Mesenchymal stem cell (in vitro differentiated cells and primary cell): ENCODE measurements at places on chromosomes 7 and 10.

DNA sequence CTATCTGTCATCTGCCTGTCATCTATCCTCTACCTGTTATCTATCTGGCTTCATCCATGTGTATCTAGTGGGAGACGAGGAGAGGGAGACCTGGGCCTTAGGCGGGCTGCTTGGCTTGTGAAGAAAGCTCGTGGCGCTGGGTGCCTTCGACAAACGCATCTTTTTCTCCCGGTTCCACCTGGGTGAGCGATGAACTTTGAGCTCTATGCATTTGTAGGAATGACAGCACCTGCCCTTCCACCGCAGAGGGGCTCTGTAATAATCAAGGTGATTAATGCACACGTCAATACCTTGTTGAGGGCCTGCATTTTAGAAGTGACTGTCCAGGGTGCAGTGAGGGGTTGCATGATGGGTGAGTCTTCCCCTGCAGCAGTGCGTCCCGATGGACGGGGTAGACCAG lies 2.6 kb upstream of the VIPR2 start:
- H3K4me3 ChIP-seq = no peak overlapping the region
- H3K36me3 ChIP-seq = no peaks in the 10 kb centered on the region
- H3K27ac ChIP-seq = no peak overlapping the region

GRCh38 chr7:69531050-69531449 lies 67.2 kb upstream of the AUTS2 start:
- peaks cover 12% of the 10 kb centered on the region for H3K27me3 ChIP-seq
- no peaks in the 10 kb centered on the region for H3K36me3 ChIP-seq
- DNase-seq = no peak
- H3K4me1 ChIP-seq = no peaks in the 10 kb centered on the region
- H3K4me3 ChIP-seq = no peak overlapping the region
- no peak overlapping the region for H3K27ac ChIP-seq

GRCh38 chr7:101428093-101428866 lies 65.6 kb downstream of the COL26A1 start:
- DNase-seq = no peak
- no peak overlapping the region for H3K4me3 ChIP-seq
- H3K27me3 ChIP-seq = peaks cover 61% of the 10 kb centered on the region

- no peak overlapping the region for H3K4me3 ChIP-seq
- peaks cover 8% of the 10 kb centered on the region for H3K4me1 ChIP-seq
- no peaks in the 10 kb centered on the region for H3K36me3 ChIP-seq
- no peak for DNase-seq
- H3K27ac ChIP-seq = no peak overlapping the region
Measured at GRCh38 chr10:111082102-111082975, 5.5 kb downstream of the ADRA2A start.

- H3K36me3 ChIP-seq = no peaks in the 10 kb centered on the region
- peak; percentile 86 for DNase-seq
- no peak overlapping the region for H3K4me3 ChIP-seq
- peaks cover 28% of the 10 kb centered on the region for H3K4me1 ChIP-seq
- H3K27me3 ChIP-seq = peaks cover 26% of the 10 kb centered on the region
Measured at GRCh38 chr7:468681-469562, 50.7 kb downstream of the PDGFA start.

GRCh38 chr10:79202188-79203013 lies 133.6 kb downstream of the ZMIZ1 start:
- DNase-seq = peak; percentile 51
- no peak overlapping the region for H3K4me3 ChIP-seq
- peaks cover 26% of the 10 kb centered on the region for H3K4me1 ChIP-seq
